T-helper 1 cell (primary cell): ENCODE measurements at places on chromosomes 5 and 9.

DNA sequence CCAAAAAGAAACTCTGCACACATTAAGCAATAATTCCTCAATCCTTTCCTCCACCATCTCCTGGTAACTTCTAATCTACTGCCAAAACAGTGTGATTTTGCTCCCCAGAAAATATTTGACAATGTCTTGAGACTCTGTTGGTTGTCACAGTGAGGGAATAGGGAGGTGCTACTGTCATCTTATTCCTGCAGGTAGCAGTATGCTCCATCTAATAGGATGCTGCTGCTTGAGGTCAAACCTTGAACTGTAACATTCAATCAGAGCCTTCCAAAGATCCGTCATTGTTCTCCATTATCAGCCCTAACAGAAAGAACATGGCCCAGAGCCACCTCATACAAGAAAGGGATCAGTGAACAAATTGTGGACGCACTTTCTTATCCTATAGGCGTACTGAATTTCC is 514.7 kb upstream of the GRIN3A start:
- DNase-seq, result no peak

DNA sequence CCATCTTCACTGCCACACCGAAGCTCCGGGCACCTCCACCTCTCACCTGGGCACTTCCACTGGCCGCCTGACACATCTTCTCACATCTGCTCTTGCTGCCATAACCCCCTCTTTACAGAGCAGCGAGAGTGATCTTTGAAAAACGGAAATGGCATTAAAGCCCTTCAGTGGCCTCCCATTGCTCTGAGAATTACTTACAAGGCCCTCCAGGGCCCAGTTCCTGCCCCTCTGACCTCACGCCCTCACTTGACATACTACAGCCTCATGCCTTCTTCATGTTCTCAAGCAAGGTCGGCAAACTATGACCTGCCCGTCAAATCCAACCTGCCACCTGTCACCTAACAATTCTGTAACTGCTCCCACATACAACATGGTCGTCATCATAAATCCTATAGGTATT is 187.3 kb downstream of the NR3C1 start:
- DNase-seq, result no peak

GRCh38 chr9:33159777-33160127 is 7.4 kb downstream of the B4GALT1 start:
- peak; percentile 34 for DNase-seq

GRCh38 chr5:82327941-82328340 is 49.8 kb upstream of the RPS23 start:
- no peak for DNase-seq

DNA sequence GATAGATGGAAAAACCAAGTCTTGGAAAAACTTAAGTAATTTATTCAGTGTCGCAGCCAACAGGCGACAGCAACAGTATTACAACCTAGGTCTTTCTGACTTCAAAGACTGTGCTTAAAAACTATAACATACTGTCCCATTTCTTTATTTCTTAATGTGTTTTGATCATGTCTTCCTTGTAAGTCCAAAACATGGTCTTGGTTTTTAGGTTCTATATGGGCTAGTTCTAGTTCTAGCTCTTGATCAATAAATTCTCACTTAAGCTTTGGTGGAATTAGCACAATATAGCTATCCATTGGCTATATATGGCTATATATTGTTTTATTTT is 69.9 kb downstream of the IQGAP2 start:
- no peak for DNase-seq

DNA sequence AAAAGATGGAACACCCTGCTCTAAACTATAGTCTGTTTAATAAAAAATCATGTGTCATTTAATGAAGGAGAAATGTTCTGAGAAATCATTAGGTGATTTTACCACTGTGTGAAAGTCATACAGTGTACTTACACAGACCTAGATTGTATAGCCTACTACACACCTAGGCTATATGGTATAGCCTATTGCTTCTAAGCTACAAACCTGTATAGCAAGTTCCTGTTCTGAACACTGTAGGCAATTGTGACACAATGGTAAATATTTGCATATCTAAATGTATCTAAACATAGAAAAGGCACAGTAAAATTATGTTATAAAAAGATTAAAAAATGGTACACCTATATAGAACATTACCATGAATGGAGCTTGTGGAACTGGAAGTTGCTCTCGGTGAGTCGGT is 40.6 kb downstream of the EFNA5 start:
- no peak for DNase-seq

GRCh38 chr9:929719-930118 is 46.7 kb upstream of the DMRT3 start:
- no peak for DNase-seq

DNA sequence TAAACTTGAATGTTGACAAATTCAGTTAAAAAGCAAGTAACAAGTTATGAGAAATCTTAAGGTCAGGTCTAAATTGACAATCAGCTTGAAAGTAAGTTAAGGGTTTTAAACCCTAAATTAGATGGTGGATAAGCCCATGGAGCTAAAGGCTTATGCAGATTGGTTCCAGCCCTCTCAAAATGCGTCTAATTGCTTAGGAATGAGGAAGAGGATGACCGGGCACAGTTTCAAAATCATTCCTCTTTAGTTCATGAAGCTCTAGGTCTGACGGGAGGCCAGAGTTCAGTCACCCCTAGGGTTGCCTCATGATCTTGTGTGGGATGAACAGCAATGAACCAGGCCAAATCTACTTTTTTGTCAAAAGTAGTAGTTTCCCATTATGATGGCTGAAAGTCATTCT is 75.4 kb downstream of the SLC38A9 start:
- no peak for DNase-seq

DNA sequence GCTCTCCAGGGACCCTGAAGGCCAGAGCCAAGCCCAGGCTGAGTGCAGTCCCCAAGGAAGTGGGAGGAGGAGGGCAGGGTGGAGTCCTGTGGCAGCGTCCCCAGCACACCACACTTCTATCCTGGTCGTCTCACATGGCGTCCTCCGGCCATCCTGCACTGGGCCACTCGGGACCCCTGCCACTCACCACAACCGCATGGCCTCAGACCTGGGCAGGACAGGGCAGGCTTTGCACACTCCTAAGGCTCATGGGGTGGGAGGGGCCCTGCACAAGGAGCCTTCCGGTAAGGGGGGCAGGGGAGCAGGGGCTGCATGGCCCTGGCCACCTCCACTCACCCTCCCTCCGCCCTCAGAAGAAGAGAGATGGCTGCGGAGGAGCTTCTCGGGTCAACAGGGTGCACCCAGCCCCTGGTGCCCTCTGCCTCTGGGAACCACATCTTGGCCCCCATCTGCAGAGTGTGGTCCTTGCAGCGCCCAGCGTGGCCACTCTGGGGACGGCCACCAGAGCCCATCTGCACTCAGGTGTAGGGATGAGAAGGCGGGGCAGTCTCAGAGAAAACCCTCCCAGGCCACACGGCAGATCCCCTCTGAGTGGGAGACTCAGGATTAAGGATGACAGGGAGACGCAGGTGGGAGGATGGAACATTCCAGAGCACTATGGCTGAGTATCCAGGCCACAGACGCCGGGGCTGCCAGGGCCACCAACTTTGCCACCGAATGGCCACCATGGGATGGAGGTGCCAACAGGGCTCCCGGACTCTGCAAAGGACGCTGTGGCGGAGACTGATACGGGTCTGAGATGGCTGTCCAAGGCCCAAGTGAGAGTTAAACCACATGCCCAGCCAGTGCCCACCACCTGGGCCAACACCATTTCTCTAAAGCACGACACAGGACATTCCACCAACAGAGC is 7.6 kb downstream of the TPPP start:
- DNase-seq, result no peak

DNA sequence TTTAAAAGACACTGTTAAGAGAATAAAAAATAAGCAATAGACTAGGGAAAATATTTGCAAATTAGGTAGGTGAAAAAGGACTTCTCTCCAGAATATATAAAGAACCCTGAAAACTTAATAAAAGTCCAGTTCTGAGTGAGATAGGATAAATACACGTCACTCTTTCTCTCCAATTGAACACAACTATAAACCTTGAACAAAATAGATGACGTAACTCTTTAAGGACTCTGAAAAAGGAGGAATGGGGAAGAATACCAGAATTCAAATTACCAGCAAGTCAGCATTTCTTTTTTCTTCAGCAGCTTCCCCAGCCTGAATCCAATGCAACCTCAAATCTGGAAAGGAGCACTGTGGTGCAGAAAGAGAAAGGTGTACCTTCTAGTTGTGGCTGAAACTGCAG is 6.8 kb upstream of the WDR41 start:
- no peak for DNase-seq
